ENCODE measurements at places on chromosomes 4 and X.
A peak's percentile ranks its signal among the peaks of the same experiment; 100 is the strongest.

GRCh38 chrX:34624416-34624815 is 32.7 kb downstream of the TMEM47 start:
- DNase-seq: no peak

DNA sequence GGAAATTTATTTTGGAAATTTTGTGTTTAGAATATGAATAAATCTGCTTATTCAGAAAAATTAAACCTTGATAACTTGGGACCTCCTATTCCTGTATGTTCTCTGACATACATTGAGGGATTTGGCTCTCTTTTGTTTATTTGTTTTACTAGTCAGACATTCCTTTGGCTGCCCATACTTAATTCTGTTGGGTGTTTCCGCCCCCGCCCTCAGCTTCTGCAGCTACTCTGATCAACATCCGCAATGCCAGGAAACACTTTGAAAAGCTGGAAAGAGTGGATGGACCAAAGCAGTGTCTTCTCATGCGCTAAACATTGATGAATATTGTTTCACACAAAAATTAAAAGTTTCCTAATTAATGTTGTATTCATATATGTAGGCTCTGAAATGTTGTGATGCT is 40.5 kb downstream of the RRAGB start:
- no peak for DNase-seq

DNA sequence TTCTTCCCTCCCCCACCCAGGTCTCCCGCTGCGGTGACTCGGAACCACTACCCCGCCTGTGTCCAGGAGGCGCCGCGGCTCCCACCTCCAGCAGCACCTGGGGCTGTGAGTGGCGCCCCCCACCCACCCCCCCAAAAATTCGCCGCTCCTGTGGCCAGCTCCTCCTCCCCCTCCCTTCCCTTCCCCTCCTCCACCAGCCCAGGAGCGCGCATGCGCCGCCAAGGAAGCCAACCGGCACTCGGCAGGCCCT is 278 bp downstream of the CLOCK start:
- DNase-seq: no peak

GRCh38 chrX:40459571-40460158 is 121.1 kb upstream of the ATP6AP2 start:
- DNase-seq: no peak

GRCh38 chr4:186248643-186249042 is 17.3 kb upstream of the F11 start:
- no peak for DNase-seq

DNA sequence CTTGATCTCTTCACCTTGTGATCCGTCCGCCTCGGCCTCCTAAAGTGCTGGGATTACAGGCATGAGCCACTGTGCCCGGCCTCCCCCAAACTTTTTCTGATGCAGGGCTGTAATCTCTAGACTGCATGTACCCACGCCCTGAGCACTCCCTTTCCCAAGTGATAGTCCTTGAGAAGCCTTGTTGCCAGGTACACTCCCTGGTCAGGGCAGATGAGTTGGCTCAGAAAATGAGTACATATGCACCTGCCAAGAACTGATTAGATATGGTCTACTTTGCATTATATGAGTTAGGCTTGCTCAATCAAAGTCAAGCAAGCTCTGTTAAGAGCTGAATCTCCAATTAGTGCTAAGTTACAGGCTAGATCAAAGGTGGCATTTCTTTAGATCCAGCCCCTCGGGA is 20.3 kb downstream of the APOO start:
- no peak for DNase-seq

DNA sequence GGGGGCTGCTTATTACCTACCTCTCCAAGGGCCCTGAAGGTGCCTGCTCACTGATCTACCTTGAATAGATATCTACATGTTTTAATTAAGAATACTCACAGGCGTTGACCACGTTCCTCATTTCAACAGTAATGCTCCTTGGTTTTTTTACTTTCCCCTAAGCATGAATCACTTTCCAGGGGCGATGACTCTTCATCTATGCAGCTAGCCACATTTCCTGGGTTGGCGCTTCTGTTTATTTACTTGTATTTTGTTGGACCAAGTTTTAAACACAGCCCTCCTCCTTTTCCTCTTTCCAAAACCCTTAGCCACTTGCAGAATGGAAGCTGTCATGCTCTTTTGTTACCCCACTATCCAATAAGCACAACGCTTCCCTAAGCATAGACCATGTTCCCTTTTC is 50.8 kb downstream of the CBLL2 start:
- no peak for DNase-seq

DNA sequence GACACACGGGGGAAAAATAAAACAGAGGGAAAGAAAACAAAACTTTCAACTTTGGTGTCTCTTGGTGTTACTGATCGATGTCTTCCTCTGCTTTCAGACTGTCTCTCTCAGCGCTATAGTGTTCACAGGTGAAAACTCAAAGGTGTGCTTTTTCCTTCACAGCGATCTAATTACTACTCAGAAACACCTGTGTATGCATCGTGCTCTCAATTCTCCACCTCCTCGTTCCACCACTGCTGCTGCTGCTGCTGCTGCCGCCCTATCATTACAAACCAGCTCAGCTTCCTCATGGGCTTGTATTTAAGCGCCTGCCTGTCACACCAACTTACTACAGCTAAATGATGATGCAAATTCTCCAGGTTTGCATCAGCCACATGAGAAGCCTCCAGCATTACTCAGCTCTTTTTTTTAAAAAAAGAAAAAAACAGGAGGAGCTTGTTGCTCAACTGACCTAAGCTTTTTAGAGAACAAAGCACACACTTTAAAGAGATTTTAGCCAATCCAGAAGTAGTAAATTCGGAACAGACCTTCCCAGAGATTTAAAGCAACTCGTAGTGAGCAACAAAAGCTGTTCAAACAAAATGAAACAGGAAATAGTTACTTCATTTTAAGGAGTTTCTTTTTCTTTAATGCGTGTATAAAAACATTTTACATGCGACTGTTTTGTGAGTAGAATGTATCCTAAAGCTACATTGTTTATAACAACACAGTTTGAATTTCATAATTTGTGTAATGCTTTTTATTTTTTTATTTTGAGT is at the start of gene SLC7A11:
TSS of gene SLC7A11 (minus strand) at position 274 of the 758 bp plus-strand sequence. CDS start 280 bp downstream, outside the sequence.
- peak; percentile 66 for DNase-seq

GRCh38 chrX:131675596-131676194 is 131.8 kb downstream of the OR13H1 start:
- DNase-seq: no peak

DNA sequence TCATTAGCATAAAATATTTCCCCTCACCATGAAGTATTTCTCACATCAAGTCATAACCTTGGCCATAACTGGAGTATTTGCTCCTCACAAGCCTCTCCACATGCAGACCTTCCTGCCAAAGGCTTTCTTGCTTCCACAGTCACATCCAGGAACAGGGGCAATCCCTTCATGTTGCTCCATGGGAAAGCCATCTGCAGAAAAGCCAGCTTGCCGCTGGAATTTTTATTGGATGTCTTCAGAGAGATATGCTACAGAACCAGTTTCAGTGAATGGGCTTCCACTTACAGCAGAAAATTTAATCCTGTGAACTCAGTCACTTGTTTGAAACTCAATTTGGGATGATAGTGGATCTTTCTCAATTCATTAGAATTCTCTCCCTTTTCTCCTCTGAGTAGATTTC is 3.2 kb upstream of the CDKN2AIP start:
- DNase-seq: no peak

Measured in CD4-positive, alpha-beta T cell treated with Interferon gamma for 1 hour (primary cell).